ENCODE measurements at places on chromosomes 3 and 15.

GRCh38 chr3:170999737-171000242 is 26.7 kb downstream of the SLC2A2 start:
- no peak for DNase-seq

DNA sequence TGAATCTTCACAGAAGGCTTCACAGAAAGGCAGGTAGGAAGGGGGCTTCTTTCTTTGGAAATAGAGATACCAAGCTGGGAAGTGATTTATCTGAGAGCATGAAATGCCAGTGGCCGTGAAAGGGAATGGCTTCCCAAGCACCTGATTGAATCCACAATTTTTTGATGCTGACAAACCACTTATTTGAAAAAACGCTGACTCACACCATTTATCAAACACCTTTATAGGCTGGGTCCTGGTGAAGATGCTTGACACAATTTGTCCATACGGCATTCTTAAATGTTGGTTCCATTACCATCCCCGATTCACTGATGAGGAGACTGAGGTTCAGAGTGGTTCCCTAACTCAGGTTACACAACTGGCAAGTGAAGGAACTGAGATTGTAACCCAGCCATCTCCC is 64.1 kb upstream of the POMGNT2 start:
- DNase-seq, result no peak

GRCh38 chr3:108380128-108380795 is 83.9 kb downstream of the HHLA2 start:
- no peak for DNase-seq

DNA sequence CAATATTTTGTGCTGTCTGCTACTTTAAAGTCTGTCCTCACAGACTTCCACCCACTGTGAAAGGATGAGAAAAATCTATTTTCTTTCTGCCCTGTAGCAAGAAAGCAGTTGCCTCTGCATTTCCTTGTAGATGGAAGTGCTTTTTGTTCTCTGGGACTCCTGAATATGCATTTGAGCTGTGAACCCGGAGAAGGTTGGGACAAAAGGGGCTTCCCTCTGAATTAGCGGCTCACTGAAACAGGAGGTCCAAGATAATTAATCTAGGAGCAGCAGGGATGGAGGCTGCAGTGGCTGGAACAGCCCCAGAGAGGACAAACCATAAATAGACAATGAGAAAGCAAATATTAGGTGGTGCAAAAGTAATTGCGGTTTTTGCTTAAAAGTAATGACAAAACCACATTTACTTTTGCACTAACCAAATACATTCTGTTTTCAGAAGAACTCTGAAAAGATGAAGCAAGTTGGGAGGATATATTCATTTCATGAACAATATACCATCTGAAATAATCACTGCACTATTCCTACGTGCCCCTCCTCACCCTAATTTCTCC is 143.4 kb upstream of the KBTBD8 start:
- DNase-seq, result no peak

GRCh38 chr3:38521391-38521987 is 25.3 kb downstream of the EXOG start:
- peak; percentile 77 for DNase-seq

GRCh38 chr3:41155834-41156233 is 43.5 kb upstream of the CTNNB1 start:
- no peak for DNase-seq

DNA sequence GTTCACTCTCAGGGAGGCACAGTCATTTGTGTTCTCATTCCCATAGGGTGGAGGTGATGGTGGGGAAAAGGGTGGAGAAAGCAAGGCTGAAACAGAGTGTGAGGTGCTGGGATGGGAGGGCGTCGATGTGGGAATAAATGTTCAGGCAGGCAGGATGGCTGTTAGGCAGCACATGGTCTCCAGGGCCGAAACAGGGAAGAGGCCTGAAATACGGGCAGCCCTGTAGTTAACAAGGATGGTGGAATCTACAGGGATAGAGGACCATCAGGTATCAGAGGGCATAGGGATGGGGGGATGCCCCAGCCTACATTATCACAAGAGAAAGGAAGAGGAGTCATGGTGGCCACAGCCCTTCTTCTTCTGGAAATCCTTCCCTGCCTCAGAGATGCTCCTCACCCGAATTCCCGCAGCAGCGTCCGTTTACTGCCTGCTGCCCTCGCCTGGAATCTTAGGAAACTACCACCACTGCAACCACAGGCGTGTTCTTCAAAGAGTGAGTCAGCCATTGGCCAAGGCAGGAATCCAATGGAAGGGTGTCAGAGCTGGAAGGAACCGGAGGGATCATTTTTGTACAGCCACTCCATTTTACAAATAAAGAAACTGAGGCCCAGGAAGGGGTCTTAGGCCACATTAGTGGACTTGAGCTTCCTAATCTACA is 49.7 kb upstream of the POMGNT2 start:
- DNase-seq, result no peak

GRCh38 chr3:158801201-158801600 is 653 bp upstream of the MFSD1 start:
- DNase-seq, result peak; percentile 61

GRCh38 chr15:40828447-40829036 is at the start of gene PPP1R14D:
Gene PPP1R14D (minus strand): TSS chr15:40828708. CDS start chr15:40828641, 67 bp downstream.
- DNase-seq, result peak; percentile 88

DNA sequence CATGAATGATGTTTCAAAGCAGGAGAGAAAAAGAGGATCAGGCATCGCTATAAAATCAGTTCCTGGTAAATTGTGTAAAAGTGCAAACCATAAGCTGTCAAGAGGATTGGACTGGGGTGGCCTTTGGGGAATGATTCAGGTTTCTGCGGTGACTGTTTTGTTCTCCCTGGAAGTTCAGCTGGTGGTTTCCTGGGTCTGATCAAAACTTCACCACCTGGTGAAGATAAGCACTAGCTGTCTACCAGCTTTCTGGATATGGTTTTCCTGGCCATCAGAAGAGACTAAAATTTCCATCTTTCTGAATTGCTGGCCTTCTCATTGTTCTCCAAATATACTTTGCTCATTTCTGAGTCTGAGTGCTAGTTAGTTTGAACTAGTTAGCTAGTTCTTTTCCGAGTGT is 2.7 kb upstream of the NANOGP8 start:
- no peak for DNase-seq

DNA sequence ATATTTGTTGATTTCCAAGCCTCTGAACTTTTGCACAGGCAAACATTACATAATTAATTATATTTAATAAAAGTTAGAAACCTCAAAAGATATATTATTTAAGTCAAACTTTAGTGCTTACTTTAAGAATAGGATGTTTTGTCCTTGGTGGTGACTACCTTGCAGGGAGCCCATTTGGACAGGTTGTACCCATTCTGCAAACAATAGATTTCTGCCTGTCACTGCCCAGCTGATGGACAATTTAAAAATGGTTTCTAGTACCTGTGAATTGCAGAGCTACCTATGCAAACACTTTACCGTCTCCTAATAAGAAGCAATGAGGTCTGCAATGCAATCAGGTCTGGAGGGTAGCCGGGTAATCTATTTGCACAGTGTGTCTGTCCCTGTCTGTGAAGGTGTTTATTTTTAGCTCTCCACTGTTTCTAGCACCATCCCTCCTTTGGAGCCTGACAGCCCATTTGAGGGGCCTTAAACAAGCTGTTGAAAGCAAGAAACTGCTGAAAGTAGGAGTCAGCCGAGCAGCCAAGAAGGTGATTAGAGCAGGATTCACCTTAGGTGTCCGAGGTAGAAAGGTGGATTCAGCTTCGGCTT is 556.2 kb upstream of the CFAP20DC start:
- DNase-seq, result no peak

DNA sequence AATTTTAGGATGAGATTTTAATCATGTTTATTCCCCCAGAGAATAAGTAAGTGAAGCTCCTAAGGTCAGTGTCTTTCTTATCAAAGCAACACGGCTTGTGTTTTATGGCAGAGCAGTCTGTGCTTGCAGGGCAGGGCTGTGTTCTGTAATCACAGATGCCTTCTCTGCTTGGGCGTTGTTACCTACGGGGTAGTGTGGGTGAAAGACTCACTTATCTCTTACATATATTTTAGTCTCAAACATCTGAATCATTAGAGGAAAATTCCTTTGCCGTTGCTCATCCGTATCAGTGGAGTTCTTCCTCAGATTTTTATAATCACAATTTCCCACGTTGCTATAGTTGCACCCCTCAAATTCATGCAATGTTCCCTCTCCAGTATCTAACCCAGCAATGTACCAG is 271.7 kb upstream of the MEIS2 start:
- no peak for DNase-seq

- DNase-seq, result no peak
Observed at GRCh38 chr3:78660957-78661356, 1106.8 kb downstream of the ROBO1 start.

- no peak for DNase-seq
Observed at GRCh38 chr3:35562141-35562540, 77.2 kb upstream of the ARPP21 start.

- DNase-seq, result no peak
Observed at GRCh38 chr3:127970966-127971592, 56.0 kb downstream of the KBTBD12 start.

All from mucosa of descending colon (tissue), 3 donors.